Activated CD4-positive, alpha-beta T cell treated with anti-CD3 and anti-CD28 coated beads, Interleukin-2, amount 10 ng/mL, durations not matched to agents 24 days and 14 days (primary cell): ENCODE measurements at places on chromosomes 3 and 15.

- no peaks in the 10 kb centered on the region for H3K36me3 ChIP-seq
- no peaks in the 10 kb centered on the region for H3K27me3 ChIP-seq
- no peak overlapping the region for H3K27ac ChIP-seq
Measured at GRCh38 chr3:10344944-10345575, 24.1 kb upstream of the SEC13 start.

DNA sequence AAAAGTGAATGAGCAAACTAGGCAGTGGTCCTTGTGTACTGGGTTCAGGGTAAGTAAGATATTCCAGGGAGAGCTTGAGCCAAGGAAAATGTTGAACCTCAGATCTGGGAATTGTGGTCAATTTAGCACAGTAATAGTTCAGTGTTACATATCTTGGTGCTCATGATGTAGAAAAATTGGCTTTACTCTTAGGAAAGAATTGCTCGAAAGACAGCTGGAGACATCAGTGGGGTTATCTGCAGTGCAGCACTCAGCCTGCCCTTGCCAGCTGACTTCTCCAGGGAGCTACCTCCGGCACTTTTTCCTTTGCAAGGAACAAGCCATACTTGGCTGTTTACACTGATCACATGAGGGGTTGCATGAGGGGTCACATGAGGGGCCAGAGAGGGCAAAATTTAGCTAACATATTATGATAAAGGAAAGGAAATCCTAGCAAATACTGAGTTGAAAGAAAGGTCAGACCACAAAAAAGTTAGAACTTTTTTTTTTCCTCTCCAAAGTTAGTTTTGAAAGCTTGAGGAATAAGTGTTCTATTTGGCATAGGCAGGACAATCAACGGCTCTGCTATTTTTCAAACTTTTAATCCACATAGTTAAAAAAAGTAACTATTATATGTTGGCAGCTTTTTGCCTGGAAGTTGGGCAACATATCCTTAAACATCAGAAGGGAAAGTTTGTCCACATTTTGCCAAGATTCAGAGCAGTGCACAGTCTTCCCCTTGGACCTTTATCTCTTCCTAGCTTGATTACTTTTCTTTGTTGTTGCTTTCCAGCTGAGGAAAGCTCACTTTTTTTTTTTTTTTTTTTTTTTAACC, 92.4 kb downstream of the COL6A6 start:
- H3K27ac ChIP-seq: no peak overlapping the region
- H3K36me3 ChIP-seq: no peaks in the 10 kb centered on the region
- no peak for DNase-seq
- H3K4me1 ChIP-seq: no peaks in the 10 kb centered on the region
- no peaks in the 10 kb centered on the region for H3K27me3 ChIP-seq
- no peak overlapping the region for H3K4me3 ChIP-seq

GRCh38 chr3:146308682-146309081, 57.8 kb upstream of the PLSCR4 start:
- H3K4me3 ChIP-seq: no peak overlapping the region
- H3K4me1 ChIP-seq: no peaks in the 10 kb centered on the region
- no peaks in the 10 kb centered on the region for H3K36me3 ChIP-seq
- peaks cover 3% of the 10 kb centered on the region for H3K27me3 ChIP-seq
- no peak for DNase-seq
- no peak overlapping the region for H3K27ac ChIP-seq

DNA sequence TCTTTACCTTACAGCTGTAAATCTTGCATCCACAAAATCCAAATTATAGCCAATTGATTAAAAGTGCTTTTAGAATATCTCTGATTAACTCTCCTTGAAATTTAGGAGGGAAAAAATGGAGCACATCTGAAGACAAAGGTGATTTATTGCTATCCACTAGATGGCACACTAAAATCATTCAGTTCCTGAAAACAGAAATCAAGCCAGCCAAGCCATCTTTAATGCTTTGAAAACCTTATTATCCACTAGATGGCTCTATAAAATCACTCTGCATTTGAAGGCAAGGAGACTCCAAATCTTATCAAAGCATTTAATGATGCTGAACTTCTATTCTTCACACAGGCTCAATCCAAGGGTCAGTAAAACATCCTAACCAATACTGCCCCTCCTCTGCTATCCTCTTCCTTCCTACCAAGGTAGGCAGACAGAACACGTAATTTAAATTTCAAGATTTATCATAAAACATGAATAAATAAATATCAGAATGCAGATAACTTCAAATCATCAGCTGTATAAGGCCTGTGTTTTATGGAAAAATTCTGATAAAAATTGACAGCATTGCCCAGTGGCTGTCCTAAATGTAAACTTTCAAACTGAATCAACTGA, 48.4 kb downstream of the GOLIM4 start:
- H3K27ac ChIP-seq: no peak overlapping the region
- H3K4me1 ChIP-seq: no peaks in the 10 kb centered on the region
- no peaks in the 10 kb centered on the region for H3K36me3 ChIP-seq
